Heart right ventricle (tissue), 16 donors: ENCODE measurements at places on chromosomes 1 and 21. TPM values are rescaled to one million over a fixed set of nuclear protein-coding genes. Genes with fewer than 3 reads are reported as not detected.

DNA sequence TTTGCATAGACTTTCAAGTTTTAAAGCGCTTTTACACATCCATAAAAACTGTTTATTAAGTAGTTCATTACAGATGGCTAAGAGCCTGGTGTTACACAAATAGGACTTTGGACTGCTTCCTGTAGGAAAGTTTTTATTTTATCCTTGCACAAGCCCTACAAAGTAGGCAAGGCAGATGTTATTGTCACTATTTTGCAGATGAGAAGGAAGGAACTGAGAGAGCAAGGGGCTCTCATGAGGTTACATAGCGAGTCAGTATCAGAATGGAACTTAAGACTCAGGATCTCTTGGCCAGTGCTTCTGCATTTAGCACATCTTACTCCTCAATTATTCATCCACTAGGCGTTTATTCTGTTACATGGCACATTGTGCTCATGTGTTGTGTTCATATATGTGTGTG is 2.6 kb upstream of the MAPKAPK2 start:
- no peak overlapping the region for H3K4me3 ChIP-seq
- no peaks in the 10 kb centered on the region for H3K36me3 ChIP-seq
- H3K27ac ChIP-seq: no peak overlapping the region

DNA sequence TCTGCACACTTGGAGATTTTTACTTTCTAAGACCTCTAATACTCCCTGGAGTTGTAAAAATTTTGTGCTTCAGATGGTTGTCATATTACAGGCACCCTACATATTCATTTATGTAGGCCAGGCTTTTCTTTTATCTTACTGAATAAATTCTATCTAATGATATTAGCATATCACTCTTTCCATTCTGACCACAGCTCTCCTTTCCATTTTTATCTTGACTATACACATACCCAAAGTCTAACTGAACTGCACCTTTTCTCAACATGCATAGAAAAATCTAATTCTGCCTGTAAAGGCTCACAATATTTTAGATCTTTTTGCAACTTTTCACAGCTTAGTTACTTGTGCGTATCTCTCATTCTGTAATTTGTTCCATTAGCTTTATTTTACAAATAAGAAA is 52.7 kb upstream of the TSHB start:
- no peaks in the 10 kb centered on the region for H3K4me1 ChIP-seq
- H3K27me3 ChIP-seq: peaks cover 32% of the 10 kb centered on the region
- no peaks in the 10 kb centered on the region for H3K36me3 ChIP-seq
- no peak overlapping the region for H3K4me3 ChIP-seq
- no peak overlapping the region for H3K27ac ChIP-seq
- DNase-seq: no peak

DNA sequence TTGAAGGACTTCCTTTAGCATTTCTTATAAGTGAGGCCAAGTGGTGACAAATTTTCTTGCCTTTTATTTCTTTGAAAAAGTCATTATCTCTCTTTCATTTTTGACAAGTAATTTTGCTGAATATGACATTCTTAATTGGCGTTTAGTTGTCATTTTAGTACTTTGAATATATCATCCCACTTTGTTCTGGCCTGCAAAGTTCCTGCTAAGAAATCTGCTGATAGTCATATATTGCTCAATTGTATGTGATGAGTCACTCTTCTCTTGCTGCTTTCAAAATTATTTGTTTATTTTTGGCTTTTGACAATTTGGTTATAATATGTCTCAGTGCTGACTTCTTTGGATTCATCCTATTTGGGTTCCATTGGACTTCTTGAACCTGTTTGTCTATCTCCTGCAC is 312.6 kb downstream of the DUSP10 start:
- no peak overlapping the region for H3K27ac ChIP-seq
- DNase-seq: no peak
- no peak overlapping the region for H3K4me3 ChIP-seq

DNA sequence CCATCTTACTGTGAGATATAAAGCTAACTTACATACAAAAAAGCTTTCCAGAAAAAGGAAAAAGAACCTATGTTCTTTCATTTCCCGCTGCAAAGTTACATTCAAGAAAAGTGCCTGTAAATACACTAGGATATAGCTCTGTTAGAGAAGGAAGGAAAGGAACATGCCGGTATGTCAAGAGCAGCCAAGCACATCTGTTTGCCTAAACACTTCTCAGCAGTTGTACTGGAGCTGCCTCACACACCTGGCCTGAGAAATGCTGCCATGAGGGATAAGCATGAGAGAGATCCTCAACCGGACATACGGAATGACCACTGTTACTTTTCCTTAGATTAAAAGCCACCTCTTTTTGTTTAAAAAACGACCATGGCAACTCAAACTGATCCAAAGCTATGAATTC is 189.7 kb downstream of the RERE start:
- H3K4me1 ChIP-seq: peaks cover 63% of the 10 kb centered on the region
- H3K4me3 ChIP-seq: no peak overlapping the region
- no peak for DNase-seq
- peaks cover 5% of the 10 kb centered on the region for H3K36me3 ChIP-seq
- H3K27me3 ChIP-seq: no peaks in the 10 kb centered on the region
- no peak overlapping the region for H3K27ac ChIP-seq

- H3K27ac ChIP-seq: peak overlapping the region; percentile 79
- no peaks in the 10 kb centered on the region for H3K27me3 ChIP-seq
- H3K4me1 ChIP-seq: peaks cover 98% of the 10 kb centered on the region
- H3K4me3 ChIP-seq: no peak overlapping the region
- H3K36me3 ChIP-seq: no peaks in the 10 kb centered on the region
Observed at GRCh38 chr1:12600335-12600734, 17.7 kb downstream of the DHRS3 start.

GRCh38 chr1:56396581-56396980 is 182.8 kb downstream of the PLPP3 start:
- H3K4me3 ChIP-seq: no peak overlapping the region
- DNase-seq: no peak
- no peak overlapping the region for H3K27ac ChIP-seq
- H3K36me3 ChIP-seq: no peaks in the 10 kb centered on the region
- H3K27me3 ChIP-seq: no peaks in the 10 kb centered on the region

GRCh38 chr1:153882296-153882912 is 40.4 kb downstream of the GATAD2B start:
- H3K4me1 ChIP-seq: peaks cover 24% of the 10 kb centered on the region
- H3K4me3 ChIP-seq: no peak overlapping the region
- DNase-seq: no peak
- peaks cover 6% of the 10 kb centered on the region for H3K36me3 ChIP-seq
- H3K27ac ChIP-seq: no peak overlapping the region
- H3K27me3 ChIP-seq: no peaks in the 10 kb centered on the region

DNA sequence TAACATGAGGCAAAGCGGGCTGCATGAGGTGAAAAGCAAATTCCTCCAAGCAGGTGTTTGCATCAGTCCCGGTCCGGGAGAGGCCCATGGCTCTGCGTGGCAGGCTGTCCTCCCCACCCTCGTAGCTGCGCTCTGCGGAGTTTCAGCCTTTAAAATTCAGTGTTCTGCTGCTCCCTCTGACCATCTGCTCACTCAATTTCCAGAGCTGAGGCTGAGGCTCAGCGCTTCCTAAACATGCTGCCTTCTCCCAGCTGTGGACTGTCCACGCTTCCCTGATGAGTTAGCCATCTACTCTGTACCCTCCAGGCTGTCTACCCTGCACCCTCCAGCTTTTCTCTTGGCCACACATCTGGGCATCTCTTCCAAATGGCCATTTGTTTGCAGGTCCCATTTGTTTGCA is 87.7 kb downstream of the KCNJ6 start:
- H3K27ac ChIP-seq: no peak overlapping the region
- no peak overlapping the region for H3K4me3 ChIP-seq
- H3K27me3 ChIP-seq: peaks cover 7% of the 10 kb centered on the region
- H3K4me1 ChIP-seq: no peaks in the 10 kb centered on the region
- no peaks in the 10 kb centered on the region for H3K36me3 ChIP-seq
- DNase-seq: no peak

- no peak overlapping the region for H3K4me3 ChIP-seq
- H3K36me3 ChIP-seq: no peaks in the 10 kb centered on the region
- peaks cover 47% of the 10 kb centered on the region for H3K4me1 ChIP-seq
- DNase-seq: no peak
- no peaks in the 10 kb centered on the region for H3K27me3 ChIP-seq
Observed at GRCh38 chr1:107786203-107786845, 178.7 kb downstream of the VAV3 start.

DNA sequence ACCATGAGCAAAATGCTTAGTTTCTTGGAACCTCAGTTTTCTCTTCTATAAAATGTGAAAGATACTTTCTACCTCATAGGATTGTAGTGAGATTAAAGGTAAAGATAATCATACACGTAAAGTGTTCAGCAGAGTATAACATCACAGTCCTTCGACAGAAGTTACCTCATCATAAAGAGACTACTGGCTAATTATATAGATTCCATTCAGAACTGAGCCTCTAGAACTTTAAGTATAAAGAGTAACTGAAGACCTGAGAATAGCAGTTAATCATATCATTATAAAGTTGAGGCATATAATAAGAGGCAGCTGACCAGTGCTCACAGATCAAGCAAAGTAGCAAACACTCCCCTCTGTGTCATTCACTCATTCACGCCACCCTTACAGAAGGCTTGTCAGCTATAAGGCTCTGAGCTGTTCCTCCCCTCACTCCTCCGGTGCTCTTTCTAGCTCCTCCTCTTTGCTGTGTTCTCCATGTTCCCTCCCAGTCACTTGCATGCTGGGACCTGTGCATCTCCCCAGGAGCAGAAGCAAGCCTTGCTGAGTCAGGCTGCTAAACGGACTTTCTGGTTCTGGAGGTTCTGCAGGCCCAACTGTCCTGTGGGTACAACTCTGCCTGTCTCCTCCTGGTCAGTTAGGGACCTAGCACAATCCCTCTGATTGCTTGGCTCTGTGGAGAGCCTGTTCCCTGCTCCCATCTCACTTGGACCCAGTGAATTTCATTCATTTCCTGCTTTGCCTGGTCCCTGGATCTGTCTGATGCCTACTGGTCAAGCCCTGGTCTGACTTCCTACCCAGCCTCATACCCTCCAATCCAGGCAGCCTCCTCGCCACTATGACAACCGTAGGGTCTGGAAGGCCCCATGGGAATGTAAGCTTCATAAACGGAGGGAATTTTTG is 28.3 kb upstream of the LY9 start:
- no peaks in the 10 kb centered on the region for H3K4me1 ChIP-seq
- no peaks in the 10 kb centered on the region for H3K36me3 ChIP-seq
- DNase-seq: no peak
- H3K27me3 ChIP-seq: no peaks in the 10 kb centered on the region

DNA sequence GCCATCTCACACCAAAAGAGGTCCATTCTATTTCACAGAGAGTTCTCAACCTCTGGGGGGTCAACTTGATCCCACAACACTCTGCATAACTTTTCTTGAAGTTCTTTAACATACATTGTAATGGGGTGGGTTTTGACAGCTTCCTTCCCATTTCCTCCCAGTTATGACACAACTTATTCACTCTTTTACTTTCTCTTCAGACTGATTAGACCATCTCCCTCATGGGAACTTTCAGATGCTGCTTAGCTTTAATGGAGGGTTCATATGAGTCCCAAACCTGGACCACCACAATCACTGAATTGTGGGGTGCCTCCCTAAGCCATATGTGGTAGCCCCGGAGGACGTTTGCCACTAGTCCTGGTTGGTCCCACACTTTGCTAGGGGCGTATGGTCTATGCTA is 28.3 kb upstream of the KCNJ15 start:
- no peak for DNase-seq
- no peak overlapping the region for H3K4me3 ChIP-seq
- no peak overlapping the region for H3K27ac ChIP-seq
- H3K27me3 ChIP-seq: no peaks in the 10 kb centered on the region
- H3K4me1 ChIP-seq: no peaks in the 10 kb centered on the region
- H3K36me3 ChIP-seq: no peaks in the 10 kb centered on the region

TMEM200B gene
- 1.1 TPM for total RNA-seq

SPRR1B gene
- not detected for total RNA-seq

UBE2U gene
- 3.0 TPM for total RNA-seq

CELA2B gene
- not detected for total RNA-seq

CYP4Z1 gene
- 0.26 TPM for total RNA-seq
